ENCODE measurements at places on chromosomes 7 and 10.

- DNase-seq, result no peak
Measured at GRCh38 chr10:51117794-51118193, 43.5 kb downstream of the PRKG1 start.

GRCh38 chr10:71221586-71222202 is 9.3 kb downstream of the UNC5B start:
- DNase-seq, result no peak

DNA sequence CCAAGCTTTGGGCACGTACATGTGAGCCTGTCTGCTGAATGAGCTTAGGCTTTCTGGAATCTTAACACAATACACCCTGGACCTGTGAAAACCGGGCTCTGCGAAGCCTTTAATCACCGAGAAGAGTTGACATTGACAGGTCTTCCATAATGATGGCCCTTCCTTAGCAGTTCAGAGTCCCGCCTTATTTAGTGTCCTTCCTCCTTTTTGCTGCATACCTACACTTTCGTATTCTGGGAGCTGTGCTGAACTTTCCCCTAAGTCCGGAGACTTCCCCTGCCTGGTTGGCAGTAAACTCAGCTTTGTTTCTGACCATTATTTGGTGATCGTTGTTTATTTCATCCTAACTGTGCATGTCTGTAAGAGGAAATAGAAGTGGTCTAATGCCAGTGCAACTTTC is 212.0 kb downstream of the CAMK1D start:
- DNase-seq, result no peak

DNA sequence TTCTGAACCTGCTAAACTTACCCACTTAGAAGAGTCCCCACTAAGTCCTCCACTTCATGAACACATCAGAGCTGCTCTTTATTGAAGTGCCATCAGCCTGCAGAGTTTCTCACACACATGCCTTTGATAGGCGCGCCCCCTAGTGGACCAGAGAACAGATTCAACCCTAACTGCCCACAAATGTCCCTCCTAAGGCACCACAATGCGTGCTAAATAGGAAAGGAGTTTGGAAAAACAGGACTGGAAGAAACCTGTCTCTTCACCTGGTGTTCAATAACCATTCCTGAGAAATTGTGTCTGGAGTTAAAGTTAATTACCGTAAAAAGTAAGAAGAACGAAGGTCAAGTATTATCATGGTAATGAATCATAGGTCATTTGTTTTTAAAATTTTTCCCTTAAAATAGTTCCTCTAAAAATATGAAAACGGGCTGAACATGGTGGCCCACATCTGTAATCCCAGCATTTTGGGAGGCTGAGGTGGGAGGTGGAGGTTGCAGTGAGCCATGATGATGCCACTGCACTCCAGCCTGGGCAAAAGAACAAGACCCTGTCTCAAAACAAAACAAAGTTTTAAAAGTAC is 249.7 kb downstream of the ELMO1 start:
- peak; percentile 85 for DNase-seq

DNA sequence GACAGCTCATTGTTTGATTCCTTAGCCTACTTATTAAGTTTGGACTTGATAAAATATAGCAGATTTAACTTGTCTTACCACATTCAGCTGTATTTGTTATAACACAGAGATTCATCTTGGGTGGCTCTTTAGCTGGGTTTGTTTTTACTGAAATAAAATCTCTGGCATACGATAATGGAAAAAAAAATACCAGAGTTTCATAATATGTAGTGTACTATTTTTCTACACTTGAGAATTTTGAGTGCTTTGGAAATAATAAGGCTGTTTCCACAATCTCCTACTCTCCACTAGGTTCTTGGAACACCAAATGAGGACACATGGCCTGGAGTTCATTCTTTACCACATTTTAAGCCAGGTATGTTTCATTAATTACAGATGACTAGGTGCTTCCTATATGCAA is 218.6 kb upstream of the FZD1 start:
- DNase-seq, result no peak

DNA sequence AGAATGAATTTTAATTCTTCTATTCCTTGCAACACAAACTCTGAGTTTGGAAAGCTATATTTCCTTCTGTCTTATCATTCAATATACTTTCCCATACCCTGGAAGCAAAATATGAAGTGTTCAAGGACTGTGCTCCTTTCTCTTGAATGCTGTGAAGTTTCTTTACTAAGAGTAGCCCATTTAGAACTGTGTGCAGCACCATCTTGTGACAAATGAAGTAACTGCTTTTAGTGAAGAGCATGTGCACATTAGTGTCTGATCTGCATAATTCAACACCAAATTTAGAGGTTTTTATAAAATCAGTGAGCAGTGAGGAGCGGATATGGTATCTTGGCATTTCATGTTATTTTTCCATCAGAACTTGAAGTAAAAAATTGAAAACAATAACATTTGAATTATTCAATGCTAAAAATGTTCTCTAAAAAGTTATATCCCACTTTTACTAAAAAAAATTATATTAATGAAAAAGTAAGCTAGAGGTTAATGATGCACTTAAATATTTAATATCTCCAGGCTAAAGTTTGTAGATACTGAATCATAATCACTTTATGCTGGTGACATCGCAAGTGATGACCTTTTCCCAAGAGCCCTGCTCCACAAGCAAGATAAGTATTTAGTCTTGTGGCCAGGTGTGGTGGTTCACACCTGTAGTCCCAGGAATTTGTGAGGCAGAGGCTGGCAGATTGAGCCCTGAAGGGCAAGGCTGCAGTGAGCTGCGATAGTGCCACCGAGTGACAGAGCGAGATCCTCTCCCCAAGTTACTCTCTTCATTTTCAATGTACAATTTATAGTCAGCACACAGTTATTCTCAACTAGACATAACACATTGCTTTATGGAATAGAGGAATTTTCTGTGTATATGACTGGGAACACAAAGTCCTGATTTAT is 108.8 kb upstream of the PCLO start:
- peak; percentile 27 for DNase-seq
